Posterior cingulate gyrus (tissue), 11 donors: ENCODE measurements at places on chromosomes 16 and 17.
A peak's percentile ranks its signal among the peaks of the same experiment; 100 is the strongest.

DNA sequence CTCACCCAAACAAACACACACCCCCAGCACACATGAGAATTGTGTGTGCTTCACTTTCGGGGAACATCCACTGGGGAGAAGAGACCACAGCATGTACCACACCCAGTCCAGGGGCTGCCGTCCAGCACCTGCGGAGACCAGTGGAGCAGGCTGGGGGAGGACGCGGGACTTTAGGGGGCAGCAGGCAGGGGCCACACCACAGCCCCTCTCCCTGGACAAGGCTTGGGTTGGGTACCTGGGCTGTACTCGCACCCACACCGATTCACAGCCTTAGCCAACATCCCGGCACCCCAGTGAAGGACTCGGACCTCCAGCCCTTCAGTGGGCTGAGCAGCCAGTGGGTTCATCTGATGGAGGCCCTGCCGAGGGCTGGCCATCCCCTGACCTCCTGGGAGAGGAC lies 63.3 kb downstream of the RBFOX3 start:
- DNase-seq = no peak

DNA sequence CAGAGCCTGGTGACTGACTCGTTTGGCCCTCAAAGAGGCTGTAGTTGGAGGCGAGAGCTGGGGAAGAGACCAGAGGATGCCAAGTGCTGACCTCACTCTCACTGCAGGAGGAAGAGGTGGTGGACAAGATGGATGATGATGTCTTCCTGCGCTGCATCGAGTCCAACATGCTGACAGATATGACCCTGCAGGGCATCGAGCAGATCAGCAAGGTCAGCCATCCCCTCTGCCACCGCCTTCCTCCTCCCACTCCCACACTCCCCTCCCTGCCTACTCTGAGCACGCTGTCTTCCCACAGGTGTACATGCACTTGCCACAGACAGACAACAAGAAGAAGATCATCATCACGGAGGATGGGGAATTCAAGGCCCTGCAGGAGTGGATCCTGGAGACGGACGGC lies 26.9 kb downstream of the POLR2A start:
- DNase-seq = no peak

DNA sequence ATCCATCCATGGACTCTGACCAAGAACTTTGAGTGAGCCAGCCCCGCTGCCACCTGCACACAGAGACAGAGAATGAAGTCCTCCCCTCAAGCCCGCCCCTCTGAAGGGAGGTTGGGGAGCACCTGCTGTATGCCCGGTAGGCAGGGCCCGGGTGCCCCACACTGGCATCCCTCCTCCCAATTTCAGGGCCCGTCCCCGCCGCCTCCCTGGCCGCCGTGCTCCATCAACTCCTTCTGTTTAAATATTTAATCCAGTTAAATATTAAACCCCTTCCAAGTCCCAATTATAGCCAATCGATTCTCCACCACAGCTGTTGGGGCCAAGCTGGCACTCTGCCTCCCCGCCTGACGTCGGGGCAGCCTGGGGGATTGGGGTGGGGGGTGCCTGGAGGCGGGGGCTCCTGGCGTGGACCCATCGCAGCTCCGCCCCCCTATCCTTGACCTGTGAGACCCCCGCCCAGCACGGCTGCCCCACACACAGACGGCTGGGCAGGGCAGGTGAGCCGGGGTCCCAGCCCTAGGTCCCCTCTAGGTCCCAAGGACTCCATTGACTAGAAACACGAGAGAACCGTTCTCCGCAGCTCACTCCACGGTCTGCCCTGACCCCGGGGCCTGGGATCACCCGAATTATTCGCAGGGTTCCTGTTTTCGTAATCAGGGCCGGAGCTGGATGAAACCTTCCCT lies 18.0 kb upstream of the CACNA1H start:
- DNase-seq = no peak

DNA sequence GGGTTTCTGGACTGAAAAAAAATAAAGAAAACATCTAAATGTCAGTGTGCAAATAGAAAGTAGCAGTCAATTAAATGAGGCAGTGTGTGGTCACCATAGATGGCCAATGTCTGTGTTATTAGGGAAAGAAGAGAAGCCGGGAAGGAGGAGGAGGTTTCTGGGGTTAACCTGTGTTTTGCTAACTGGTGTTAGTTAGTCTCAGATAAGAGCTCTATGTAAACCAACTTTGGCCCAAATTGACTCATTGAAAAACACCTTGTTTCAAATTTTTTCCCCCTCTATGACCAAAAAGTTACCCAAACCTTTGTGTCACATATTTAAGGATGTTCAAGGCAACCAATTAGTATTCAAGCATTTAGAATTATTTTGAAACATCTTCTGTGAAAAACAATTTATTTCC lies 530.9 kb downstream of the MAF start:
- DNase-seq = no peak

DNA sequence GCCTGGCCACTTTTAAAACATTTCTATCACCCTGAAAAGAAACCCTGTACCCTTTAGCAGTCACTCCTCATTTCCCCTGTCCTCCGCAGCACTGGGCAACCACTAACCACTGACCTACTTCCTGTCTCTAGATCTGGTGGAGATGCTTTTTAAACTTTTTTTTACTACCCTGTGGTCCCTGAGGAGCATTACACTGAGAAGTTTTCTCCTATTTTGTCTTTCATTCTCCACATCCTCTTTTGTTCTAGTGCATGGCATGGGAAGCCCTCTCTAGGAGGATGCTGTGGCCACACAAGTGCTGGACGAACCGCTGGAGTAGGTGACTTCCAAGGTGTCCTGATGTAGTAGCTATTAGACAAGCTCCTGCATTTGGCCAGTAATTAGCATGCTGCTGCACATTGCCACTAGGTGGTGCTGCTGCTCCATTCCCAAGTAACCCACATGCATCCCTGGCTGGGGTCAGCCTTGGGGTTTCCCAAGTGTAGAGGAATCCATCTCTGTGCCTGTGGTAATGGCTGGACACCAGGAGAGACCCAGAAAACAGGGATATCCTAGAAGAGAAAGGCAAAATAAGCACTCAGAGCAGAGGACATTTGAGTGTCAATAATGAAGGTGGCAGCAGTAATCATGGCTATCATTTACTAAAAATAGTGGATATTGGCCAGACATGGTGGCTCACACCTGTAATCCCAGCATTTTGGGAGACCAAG lies 143.8 kb upstream of the CRHR1 start:
- peak; percentile 93 for DNase-seq

GRCh38 chr16:4208341-4208751 lies 33.5 kb downstream of the SRL start:
- DNase-seq = no peak

DNA sequence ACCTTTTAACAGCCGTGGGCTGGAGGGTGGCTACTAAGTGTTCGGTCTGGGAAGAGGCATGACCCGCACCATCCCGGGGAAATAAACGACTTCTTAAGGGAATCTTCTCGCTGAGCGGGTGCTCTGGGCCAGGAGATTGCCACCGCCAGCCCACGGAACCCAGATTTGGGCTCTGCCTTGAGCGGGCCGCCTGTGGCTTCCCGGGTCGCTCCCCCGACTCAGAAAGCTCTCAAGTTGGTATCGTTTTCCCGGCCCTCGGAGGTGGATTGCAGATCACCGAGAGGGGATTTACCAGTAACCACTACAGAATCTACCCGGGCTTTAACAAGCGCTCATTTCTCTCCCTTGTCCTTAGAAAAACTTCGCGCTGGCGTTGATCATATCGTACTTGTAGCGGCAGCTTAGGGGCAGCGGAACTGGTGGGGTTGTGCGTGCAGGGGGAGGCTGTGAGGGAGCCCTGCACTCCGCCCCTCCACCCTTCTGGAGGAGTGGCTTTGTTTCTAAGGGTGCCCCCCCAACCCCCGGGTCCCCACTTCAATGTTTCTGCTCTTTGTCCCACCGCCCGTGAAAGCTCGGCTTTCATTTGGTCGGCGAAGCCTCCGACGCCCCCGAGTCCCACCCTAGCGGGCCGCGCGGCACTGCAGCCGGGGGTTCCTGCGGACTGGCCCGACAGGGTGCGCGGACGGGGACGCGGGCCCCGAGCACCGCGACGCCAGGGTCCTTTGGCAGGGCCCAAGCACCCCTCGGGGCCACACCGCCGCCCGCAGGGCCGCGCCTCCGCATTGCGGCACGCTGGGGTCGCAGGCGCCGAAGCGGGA lies 3.6 kb upstream of the CBX4 start:
- no peak for DNase-seq

DNA sequence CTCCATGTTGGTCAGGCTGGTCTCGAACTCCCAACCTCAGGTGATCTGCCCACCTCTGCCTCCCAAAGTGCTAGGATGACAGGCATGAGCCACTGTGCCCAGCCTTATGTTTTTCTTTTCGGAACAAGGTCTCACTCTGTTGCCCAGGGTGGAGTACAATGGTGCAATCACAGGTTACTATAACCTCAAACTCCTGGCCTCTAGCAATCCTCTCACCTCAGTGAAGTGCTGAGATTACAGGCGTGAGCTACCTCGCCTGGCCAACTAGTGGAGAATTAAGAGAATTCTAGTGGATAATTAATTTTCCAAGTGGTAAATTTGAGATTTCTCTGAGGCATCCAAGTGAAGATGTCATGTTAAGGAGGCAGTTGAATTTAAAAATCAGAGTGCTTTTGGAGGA lies 2.9 kb upstream of the FBXO47 start:
- DNase-seq = no peak
